Activated T-helper 1 cell treated with anti-CD3 and anti-CD28 coated beads, Interleukin-12 subunit alpha, Interleukin-12 subunit beta, Interleukin-2, Interleukin-4 antibody, amounts not matched to agents 30 ng/mL and 10 ng/mL and 1 ng/mL, durations not matched to agents 14 hours and 24 hours and 36 hours (primary cell): ENCODE measurements at places on chromosomes 7 and 10. TPM values are rescaled to one million over a fixed set of nuclear protein-coding genes. Genes with fewer than 3 reads are reported as not detected.

Gene WEE2
- total RNA-seq = 0.10 and 0.12 TPM in 2 replicates

Gene LLCFC1
- not detected in 2 replicates for total RNA-seq

Gene C10orf143
- total RNA-seq = 3.3 and 3.6 TPM in 2 replicates

Gene RNLS
- 2.0 and 2.5 TPM in 2 replicates for total RNA-seq

Gene MMRN2
- total RNA-seq = not detected in 2 replicates

Gene ACTR3C
- total RNA-seq = 8.2 and 9.8 TPM in 2 replicates

Gene CALML5
- not detected in 2 replicates for total RNA-seq

- H3K4me3 ChIP-seq = no peak overlapping the region
- H3K4me1 ChIP-seq = no peaks in the 10 kb centered on the region
- H3K36me3 ChIP-seq = no peaks in the 10 kb centered on the region
- DNase-seq = no peak
- H3K27ac ChIP-seq = no peak overlapping the region
These were observed 133.8 kb downstream of the TCERG1L start for GRCh38 chr10:131177431-131178327.

GRCh38 chr7:776992-777727 is 50.1 kb upstream of the PRKAR1B start:
- H3K27me3 ChIP-seq = no peaks in the 10 kb centered on the region
- H3K4me3 ChIP-seq = no peak overlapping the region
- no peak overlapping the region for H3K27ac ChIP-seq
- peaks cover 13% of the 10 kb centered on the region for H3K36me3 ChIP-seq
- DNase-seq = no peak
- H3K4me1 ChIP-seq = no peaks in the 10 kb centered on the region

DNA sequence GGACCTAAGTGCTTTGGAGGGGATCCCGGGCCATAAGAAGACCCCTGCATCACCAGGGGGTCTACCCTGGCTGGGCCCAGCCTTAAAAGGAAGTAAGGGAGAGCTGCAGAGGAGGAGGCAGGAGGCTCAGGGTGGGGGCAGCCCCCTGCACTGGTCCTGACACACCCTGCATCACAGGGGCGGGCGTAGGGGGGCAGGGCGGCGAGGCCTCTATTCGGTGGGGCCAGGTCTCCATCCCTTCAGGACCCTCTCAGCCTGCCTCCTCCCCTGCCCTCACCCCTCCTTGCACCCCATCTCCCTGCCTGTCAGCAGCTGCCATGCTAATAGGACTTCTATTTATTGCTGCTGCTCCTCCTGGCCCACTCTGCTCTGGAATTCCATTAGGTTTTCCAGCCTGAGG is 101.4 kb downstream of the C10orf105 start:
- no peaks in the 10 kb centered on the region for H3K36me3 ChIP-seq
- H3K27ac ChIP-seq = no peak overlapping the region
- DNase-seq = no peak

DNA sequence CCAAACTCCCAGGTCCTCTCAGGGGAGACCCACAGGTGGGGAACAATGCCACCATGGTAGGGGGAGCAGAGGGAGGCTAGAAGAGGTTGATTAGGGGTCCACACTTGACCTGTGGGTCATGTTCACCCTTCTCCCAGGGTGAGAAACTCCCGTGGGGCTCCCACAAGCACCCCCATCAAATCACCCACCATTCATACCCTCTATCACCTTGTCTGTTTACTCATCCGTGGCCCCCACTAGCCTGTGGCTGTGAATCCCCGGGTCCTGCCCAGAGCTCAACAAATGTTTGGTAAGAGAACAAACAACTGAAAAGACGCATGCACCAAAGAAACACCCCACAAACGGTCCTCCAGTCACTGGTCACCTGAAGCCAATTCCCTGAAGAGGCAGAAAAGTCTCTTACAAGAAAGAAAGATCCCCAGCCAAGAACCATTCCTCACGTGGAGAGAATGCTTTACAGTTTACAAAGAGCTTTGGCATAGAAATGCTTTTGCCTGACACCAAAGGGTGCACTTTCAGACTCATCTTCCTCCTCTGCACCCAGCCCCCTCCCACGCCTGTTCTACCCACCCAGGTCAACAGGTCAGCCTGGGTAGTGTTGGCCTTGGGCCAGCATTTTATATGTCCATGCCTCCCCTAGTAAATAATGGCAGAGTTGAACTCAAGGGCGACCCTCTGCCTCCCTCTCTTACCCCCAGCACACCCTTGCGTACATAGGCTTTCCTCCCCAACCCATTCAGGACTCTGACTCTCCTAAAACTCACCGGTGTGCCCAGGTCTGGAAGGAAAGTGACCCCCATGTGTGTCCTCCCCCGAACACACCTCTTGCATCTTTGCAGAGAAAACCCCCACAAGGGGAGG is 1.9 kb downstream of the ZCCHC24 start:
- peak overlapping the region; percentile 87 for H3K4me3 ChIP-seq
- peaks cover 21% of the 10 kb centered on the region for H3K4me1 ChIP-seq
- DNase-seq = no peak

DNA sequence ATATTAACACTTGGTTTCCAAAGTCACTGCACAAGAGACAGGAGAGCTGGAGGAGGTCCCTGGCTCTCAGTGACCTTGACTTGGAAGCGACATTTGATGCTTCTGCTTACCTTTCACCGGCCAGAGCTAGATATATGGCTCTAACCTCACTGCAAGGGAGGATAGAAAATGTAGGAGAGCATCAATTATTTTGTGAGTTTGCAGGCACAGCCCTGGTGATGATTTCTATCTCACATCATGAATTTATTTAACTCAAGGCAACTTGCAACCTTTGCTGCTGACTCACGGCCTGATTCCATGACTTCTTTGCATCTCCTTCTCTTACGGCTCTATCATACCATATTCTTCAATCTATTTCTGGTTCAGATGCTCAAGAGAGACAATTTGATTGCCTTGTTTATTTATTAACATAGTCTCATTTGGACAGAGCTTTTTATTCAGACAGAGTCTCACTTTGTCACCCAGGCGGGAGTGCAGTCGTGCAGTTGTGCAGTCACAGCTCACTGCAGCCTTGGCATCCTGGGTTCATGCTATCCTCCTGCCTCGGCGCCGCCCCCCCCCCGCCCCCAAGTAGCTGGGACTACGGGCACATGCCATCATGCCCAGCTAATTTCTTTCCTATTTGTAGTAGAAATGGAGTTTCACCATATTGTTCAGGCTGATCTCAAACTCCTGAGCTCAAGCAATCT is 196.0 kb downstream of the REEP3 start:
- no peak overlapping the region for H3K4me3 ChIP-seq
- H3K27me3 ChIP-seq = peaks cover 4% of the 10 kb centered on the region
- no peak for DNase-seq
- no peaks in the 10 kb centered on the region for H3K36me3 ChIP-seq
- H3K4me1 ChIP-seq = peaks cover 30% of the 10 kb centered on the region

DNA sequence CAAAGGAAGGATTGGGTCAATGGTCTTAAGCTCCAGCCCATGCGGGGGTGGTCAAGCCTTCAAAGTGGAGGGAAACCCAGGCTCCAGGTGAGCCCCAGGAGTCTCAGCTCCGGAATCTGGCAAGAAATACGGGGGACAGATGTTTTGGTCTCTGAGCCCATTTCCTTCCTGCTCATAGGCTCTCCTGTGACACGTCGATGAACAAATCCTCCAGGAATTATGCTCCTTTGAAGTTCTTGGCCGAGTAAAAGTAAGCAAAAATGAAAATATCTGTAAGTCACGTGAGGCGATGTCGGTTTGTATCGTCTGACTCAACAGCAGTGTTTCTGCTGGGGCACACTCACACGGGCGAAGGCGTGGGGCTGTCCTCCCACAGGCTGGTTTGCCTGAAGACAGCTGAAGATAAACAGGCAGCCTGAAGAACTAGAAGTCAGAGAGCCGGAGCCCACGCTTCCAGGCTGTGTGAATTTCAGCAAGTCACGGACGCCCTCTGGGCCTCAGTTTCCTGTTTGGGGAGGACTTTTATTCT is 52.6 kb upstream of the SMNDC1 start:
- H3K4me1 ChIP-seq = peaks cover 86% of the 10 kb centered on the region
- H3K27ac ChIP-seq = peak overlapping the region; percentile 97
- no peak for DNase-seq
- H3K27me3 ChIP-seq = no peaks in the 10 kb centered on the region

- peaks cover 13% of the 10 kb centered on the region for H3K27me3 ChIP-seq
- H3K4me3 ChIP-seq = no peak overlapping the region
- DNase-seq = no peak
These were observed 26.9 kb downstream of the MYPN start for GRCh38 chr10:68135922-68136792.

- H3K27me3 ChIP-seq = no peaks in the 10 kb centered on the region
- no peaks in the 10 kb centered on the region for H3K4me1 ChIP-seq
- H3K4me3 ChIP-seq = no peak overlapping the region
- no peak overlapping the region for H3K27ac ChIP-seq
These were observed 410.4 kb downstream of the ATRNL1 start for GRCh38 chr10:115503546-115503945.

- no peaks in the 10 kb centered on the region for H3K4me1 ChIP-seq
- no peak overlapping the region for H3K27ac ChIP-seq
- no peak overlapping the region for H3K4me3 ChIP-seq
- H3K36me3 ChIP-seq = no peaks in the 10 kb centered on the region
These were observed 414.2 kb upstream of the GALNT17 start for GRCh38 chr7:70717553-70718329.

DNA sequence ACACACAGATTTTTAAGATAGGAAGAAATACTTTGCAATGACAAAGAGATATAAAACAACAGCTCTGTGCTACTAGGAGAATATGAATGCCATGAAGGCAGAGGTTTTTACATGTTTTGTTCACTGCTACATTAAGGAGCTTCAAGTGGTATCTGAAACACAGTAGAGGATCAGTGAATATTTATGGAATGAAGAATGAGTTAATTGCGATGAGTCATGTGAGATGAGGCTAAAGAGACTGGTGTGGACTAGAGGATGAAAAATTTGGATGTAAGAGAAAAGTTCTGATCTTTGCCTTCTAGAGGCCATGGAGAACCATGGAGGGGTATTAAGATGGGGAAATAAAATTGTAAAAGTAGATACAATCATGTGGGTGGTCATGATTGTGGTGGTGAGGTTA is 434.2 kb downstream of the PHTF2 start:
- H3K27me3 ChIP-seq = no peaks in the 10 kb centered on the region
- H3K27ac ChIP-seq = no peak overlapping the region
- no peaks in the 10 kb centered on the region for H3K4me1 ChIP-seq
- DNase-seq = no peak

- no peaks in the 10 kb centered on the region for H3K36me3 ChIP-seq
- no peak overlapping the region for H3K27ac ChIP-seq
- DNase-seq = no peak
- H3K4me1 ChIP-seq = no peaks in the 10 kb centered on the region
These were observed 443.9 kb downstream of the TCERG1L start for GRCh38 chr10:130867446-130868194.

DNA sequence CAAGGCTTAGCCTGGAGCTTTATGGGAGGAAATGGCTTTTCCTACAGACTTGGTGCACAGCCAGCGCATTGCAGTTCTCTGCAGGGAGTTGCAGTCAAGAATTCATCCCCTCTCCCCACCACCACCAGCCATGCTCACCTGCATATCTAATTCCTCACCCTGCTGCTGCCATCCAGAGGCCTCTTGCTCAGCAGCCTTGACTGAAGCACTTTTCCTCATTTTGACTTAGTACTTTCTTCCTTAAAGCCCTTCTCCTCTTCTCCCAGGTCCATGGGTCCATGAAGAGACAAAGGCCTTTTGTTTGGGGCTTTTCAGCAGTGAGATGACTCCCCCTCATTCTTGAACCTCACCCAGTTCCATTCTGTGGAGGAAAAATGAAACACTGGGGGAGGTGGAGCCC is 39.7 kb upstream of the GPR141 start:
- peaks cover 4% of the 10 kb centered on the region for H3K27me3 ChIP-seq
- no peaks in the 10 kb centered on the region for H3K4me1 ChIP-seq
- no peak overlapping the region for H3K27ac ChIP-seq

GRCh38 chr7:78427209-78427608 is 628.6 kb downstream of the PHTF2 start:
- no peaks in the 10 kb centered on the region for H3K27me3 ChIP-seq
- no peaks in the 10 kb centered on the region for H3K36me3 ChIP-seq
- no peak overlapping the region for H3K4me3 ChIP-seq
- no peak for DNase-seq
- no peaks in the 10 kb centered on the region for H3K4me1 ChIP-seq
- H3K27ac ChIP-seq = no peak overlapping the region

- peaks cover 18% of the 10 kb centered on the region for H3K36me3 ChIP-seq
- peaks cover 79% of the 10 kb centered on the region for H3K4me1 ChIP-seq
- DNase-seq = peak; percentile 29
- peaks cover 2% of the 10 kb centered on the region for H3K27me3 ChIP-seq
These were observed 2.1 kb downstream of the NFE2L3 start for GRCh38 chr7:26153823-26154783.

- no peak overlapping the region for H3K27ac ChIP-seq
- H3K36me3 ChIP-seq = no peaks in the 10 kb centered on the region
- H3K4me1 ChIP-seq = no peaks in the 10 kb centered on the region
- H3K4me3 ChIP-seq = no peak overlapping the region
- DNase-seq = no peak
These were observed 25.4 kb upstream of the CALU start for GRCh38 chr7:128713794-128714193.

DNA sequence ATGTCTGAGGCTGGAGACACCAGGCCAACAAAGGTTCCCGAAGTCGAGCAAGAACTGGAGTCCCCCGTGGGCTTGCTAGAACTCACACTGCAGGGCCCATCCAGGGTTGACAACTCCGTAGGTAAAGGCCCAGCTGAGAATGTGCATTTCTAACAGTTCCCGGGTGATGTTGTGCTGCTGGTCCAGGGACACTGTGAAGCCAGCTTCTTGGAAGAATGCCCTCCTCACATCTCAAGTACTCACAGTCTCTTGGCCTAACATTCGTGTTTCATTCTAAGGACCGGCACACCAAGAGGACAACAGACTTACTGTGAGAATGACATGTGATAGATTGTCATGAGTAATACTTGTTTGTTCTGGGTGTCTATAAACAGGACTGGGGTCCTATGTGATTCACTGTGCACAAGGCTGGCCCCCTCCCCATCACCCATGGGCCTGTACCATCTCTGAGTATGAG is 682.3 kb upstream of the IGFBP3 start:
- H3K27ac ChIP-seq = no peak overlapping the region
- no peaks in the 10 kb centered on the region for H3K36me3 ChIP-seq
- no peaks in the 10 kb centered on the region for H3K27me3 ChIP-seq

DNA sequence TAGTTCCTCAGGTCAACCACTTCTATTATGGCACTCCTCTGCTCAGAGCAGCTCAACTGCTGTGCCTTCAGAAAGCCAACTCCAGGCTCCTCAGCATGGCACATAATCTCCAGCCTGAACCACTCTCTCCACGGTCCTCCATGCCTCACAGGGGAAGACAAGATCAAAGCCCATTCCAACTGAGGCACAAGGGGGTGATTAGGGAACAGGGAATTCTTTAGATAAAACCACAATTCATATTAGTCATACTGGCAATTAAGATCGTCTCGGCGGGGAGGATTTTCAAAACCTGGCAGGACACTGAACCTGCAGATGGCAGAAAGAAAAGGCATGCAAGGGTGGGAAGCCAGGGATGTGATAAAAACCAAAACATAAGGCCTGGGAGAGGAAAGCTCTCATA is 361.6 kb downstream of the FGFR2 start:
- H3K27me3 ChIP-seq = peaks cover 5% of the 10 kb centered on the region
- H3K27ac ChIP-seq = no peak overlapping the region
- no peak overlapping the region for H3K4me3 ChIP-seq
- no peaks in the 10 kb centered on the region for H3K4me1 ChIP-seq
- H3K36me3 ChIP-seq = no peaks in the 10 kb centered on the region

GRCh38 chr10:124557648-124558338 is 96.2 kb downstream of the LHPP start:
- DNase-seq = no peak
- H3K36me3 ChIP-seq = no peaks in the 10 kb centered on the region
- no peak overlapping the region for H3K27ac ChIP-seq
- no peaks in the 10 kb centered on the region for H3K4me1 ChIP-seq
- peaks cover 2% of the 10 kb centered on the region for H3K27me3 ChIP-seq
